ENCODE measurements at places on chromosomes 7 and 10.

GRCh38 chr7:12066521-12066920 is 144.6 kb upstream of the TMEM106B start:
- DNase-seq = peak; percentile 13

- DNase-seq = no peak
These were observed 382.2 kb upstream of the NRP1 start for GRCh38 chr10:33716501-33717267.

GRCh38 chr7:152860310-152860709 is 100.8 kb downstream of the ACTR3B start:
- no peak for DNase-seq

- no peak for DNase-seq
These were observed 728 bp downstream of the PARD3 start for GRCh38 chr10:34814223-34814912.

- DNase-seq = no peak
These were observed 133.1 kb upstream of the AGK start for GRCh38 chr7:141418066-141418465.

GRCh38 chr10:33145451-33146188 is 187.6 kb upstream of the ITGB1 start:
- no peak for DNase-seq

GRCh38 chr10:70906953-70907636 is 18.7 kb upstream of the PCBD1 start:
- DNase-seq = no peak

DNA sequence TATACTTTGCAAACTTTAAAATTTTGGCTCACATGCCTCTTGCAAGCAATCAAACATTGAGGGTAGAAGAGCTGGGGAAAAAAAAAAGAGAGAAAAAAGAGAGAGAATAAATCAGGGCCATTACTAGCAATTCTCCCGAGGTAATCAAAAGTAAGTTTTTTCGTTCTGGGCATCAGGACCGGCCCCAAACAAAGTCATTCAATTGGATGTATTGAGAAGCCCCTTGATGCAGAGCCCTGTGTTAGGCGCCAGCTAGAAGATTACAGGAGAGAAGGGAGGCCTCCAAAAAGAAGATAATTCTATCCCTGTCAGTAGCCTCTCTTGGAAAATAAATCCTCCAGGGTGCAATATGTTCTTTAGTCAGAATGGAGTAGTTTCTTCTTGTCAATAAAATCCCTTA is 2.2 kb upstream of the CTNNA3 start:
- DNase-seq = no peak

- no peak for DNase-seq
These were observed 23.8 kb downstream of the SUFU start for GRCh38 chr10:102527546-102527945.

- no peak for DNase-seq
These were observed 25.9 kb downstream of the STEAP4 start for GRCh38 chr7:88280801-88281200.

- DNase-seq = no peak
These were observed 103.7 kb upstream of the IFRD1 start for GRCh38 chr7:112346381-112347060.

GRCh38 chr7:140475747-140476333 is 3.5 kb downstream of the MKRN1 start:
- DNase-seq = peak; percentile 63

GRCh38 chr7:158238616-158239289 is 348.9 kb downstream of the PTPRN2 start:
- no peak for DNase-seq

- no peak for DNase-seq
These were observed 26.7 kb upstream of the SYPL1 start for GRCh38 chr7:106138776-106139175.

DNA sequence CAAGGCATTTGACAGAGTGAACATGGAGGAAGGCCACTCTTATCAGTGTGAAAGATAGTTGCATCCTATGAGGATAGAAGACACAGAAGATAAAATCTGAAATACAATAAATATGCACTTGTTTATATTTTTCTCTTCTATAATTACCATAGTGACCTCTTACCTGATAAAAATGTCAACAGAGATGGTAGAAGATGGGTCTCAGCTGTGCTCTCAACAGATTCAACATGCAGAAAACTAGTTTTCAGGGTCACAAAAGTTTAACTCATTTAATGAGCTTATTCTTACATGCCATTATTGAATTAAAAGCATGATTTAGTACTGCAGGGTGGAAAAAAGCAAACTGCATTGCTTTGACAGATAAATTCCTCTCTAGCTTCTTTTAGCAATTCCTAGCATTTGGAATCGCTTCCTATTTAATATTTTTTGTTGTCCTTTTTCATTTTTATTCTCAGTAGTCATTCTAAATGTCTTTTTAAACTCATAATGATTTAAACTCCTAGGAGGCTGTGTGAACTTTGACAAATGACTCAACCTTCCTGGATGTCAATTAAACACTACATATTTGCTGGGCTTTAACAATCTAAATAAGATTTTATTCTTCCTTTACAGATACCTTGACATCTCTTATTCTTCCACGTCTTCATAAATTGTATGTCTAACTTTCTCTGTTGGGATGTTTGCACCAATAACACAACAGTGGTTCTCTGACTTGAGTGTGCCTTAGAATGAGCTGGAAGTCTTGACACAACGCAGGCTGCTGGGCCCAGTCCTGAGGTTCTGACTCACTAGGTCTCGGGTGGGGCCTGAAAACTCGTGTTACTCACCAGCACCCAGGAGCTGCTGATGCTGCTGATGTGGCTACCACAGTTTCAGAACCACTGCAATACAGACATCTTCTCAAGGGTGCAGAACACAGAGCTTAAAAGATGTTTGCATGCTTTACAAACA is 565.5 kb upstream of the IGFBP3 start:
- DNase-seq = no peak

- DNase-seq = no peak
These were observed 216.6 kb downstream of the ZMYND11 start for GRCh38 chr10:351770-352334.

GRCh38 chr7:46814516-46815250 is 767.2 kb downstream of the TNS3 start:
- no peak for DNase-seq

GRCh38 chr7:130493275-130493873 is 1.5 kb downstream of the MEST start:
- no peak for DNase-seq

All from activated CD4-positive, alpha-beta T cell treated with anti-CD3 and anti-CD28 coated beads, Interleukin-10, Interleukin-2, amounts not matched to agents 100 ng/mL and 50 ng/mL, durations not matched to agents 16 hours and 8 hours (primary cell).